Activated CD4-positive, alpha-beta T cell treated with anti-CD3 and anti-CD28 coated beads, Interleukin-10, Interleukin-2, amounts not matched to agents 100 ng/mL and 50 ng/mL, durations not matched to agents 16 hours and 8 hours (primary cell): ENCODE measurements at places on chromosomes 1 and 21.

DNA sequence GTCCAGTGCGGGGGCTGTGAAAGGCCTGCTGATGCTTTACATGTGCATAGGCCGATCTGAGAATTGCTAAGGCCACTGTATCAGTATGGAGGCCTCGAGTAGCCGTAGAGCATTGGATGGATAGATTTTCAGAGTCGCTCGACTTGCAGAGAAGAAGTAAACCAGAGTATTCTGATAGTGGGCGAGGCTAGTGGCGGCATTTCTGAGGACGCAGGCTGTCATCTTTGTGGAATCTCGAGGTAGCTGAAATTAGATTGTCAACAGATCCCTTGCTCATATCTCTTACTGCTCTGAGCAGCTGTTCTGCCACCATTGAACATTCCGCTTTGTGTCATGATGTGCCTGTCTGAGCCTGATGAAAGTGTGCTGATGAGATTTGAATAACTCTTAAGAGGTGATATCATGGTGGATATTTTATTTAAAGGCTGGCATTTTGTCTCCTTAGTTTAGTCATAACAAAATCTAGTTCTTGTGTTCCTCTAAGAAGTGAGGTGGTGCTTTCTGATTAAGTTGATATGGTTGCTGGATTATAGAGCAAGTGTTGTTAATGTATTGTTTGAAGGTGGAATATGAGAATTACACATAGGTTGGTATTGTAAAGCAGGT lies 1.5 kb downstream of the KIF1B start:
- peak; percentile 58 for DNase-seq

DNA sequence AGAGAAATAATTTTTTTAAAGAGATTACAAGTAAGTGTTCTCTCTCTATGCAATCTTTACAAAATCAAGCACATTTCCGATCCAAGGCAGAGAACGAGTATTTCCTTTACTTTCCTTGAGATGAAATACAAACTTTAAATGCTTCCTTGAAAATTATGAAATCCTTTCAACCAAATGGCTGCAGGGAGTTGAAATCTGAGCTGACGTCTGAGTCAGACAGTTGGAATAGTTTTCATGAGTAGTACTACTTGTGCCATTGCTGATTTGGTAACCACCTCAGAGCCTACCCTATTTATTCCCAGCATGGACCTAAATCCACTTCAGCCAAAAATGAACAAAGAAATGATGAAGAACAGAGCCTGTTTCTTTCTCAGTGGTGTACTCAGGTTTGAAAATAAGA lies 183.6 kb downstream of the GIPC2 start:
- DNase-seq = no peak

- no peak for DNase-seq
These were observed 78.7 kb downstream of the SSBP3 start for GRCh38 chr1:54327386-54328065.

- no peak for DNase-seq
These were observed 34.9 kb downstream of the MROH9 start for GRCh38 chr1:170970256-170970655.

DNA sequence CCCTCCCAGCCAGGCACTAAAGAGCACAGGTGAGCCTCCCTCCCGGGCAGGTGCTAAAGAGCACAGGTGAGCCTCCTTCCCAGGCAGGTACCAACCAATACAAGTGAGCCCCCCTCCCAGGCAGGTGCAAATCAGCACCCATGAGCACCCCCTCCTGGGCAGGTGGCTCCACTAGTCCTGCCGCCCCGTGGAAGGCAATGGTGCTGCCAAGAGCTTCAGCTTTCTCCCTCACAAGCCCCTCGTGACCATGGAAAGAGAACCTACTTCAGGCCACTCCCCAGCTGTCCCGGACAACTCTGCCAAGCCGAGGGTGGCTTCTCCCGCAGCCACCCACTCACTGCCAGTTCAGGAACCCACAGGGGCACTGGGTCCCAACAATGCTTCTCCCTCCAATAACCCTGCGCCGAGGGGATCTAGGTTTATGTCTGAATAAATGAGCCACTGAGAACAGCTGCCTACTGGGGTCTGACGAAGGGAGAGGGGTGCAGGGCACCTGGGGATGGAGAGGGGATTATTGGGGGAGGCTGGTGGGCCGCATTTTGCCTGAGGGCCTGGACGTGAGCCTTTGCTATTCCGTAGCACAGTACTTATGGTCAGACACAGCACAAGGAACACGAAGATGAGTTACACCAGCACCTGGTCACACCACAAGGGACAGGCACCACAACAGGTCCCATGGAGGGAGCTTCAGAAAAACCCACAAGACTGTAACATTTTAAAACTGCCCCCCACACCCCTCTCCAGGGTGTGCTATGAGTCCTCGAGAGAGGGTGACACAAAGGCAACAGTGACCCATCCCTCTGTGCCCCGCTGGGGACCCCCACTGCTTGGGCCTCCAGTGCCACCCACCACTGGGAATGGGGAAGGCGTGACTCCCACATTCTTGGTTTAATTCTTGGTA lies 46.3 kb downstream of the PRDM15 start:
- no peak for DNase-seq

DNA sequence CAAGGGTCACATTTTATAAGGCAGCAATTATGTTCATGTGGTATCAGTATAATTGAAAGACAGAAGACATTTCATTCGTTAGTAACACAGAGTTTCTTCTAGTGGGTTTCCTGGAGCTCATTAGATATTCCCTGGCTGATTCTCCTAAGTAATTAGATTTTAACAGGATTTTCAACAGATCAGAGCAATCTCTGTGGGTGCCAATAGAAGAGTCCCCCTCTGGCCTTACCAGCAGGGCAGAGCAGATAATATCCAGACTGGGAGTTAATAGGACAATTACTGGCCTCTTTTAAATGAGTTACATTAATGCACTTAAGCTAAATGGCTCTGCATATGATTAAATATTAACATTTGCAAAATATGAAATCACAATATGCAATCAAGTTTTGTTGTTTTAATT lies 74.2 kb upstream of the FOXD3 start:
- no peak for DNase-seq

GRCh38 chr1:180265871-180266270 lies 35.8 kb downstream of the LHX4 start:
- DNase-seq = no peak

- DNase-seq = no peak
These were observed 104.9 kb downstream of the NUF2 start for GRCh38 chr1:163426505-163427251.

GRCh38 chr1:89724369-89725010 lies 91.6 kb downstream of the LRRC8C start:
- peak; percentile 92 for DNase-seq

GRCh38 chr1:33724348-33724747 lies 139.5 kb upstream of the HMGB4 start:
- no peak for DNase-seq

- DNase-seq = no peak
These were observed 586 bp downstream of the CHI3L2 start for GRCh38 chr1:111227851-111228747.

DNA sequence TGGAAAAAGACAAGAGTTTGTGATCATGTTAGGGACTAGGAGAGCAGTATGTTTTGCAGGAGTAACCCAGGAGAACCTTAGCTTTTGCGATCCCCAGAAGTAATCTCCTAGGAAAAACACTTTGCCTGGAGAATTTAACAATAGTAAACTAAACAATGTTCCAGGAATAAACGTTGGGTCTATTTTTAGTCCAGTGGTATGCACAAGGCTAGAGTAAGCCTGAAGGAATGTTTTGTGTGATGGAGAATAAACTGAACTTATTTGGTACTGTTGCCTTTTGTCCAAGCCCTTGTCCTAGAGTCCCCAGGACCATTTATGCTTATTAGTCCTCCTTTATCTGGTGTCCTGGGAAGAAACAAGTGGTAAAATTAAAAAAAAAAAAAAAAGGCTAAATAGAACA lies 28.7 kb upstream of the RGS5 start:
- no peak for DNase-seq

DNA sequence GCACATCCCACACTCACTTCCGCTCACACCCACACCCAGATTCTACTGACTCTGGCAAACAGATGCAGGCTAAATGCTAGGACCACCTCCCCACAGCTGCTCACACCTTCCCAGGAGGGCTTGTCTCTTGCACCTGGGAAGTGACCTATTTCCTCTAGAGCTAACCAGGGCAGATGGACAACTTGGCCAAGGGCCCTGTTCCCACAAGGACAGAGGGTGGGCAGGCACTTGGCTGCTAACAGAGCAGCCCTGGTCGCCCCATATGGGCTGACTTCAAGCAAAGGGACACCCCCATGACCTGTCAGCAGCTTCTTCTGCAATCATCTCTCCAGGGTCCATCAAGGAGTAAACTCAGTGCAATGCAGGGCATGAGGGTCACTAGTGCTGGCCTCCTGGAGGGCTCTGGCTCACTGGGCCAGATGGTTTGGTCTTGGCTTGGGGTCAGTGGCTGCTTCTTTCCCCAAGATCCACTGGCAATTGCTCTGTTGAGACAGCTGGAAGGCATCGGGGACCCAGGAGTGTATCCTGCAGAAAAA lies 641.5 kb downstream of the PLPP3 start:
- no peak for DNase-seq

DNA sequence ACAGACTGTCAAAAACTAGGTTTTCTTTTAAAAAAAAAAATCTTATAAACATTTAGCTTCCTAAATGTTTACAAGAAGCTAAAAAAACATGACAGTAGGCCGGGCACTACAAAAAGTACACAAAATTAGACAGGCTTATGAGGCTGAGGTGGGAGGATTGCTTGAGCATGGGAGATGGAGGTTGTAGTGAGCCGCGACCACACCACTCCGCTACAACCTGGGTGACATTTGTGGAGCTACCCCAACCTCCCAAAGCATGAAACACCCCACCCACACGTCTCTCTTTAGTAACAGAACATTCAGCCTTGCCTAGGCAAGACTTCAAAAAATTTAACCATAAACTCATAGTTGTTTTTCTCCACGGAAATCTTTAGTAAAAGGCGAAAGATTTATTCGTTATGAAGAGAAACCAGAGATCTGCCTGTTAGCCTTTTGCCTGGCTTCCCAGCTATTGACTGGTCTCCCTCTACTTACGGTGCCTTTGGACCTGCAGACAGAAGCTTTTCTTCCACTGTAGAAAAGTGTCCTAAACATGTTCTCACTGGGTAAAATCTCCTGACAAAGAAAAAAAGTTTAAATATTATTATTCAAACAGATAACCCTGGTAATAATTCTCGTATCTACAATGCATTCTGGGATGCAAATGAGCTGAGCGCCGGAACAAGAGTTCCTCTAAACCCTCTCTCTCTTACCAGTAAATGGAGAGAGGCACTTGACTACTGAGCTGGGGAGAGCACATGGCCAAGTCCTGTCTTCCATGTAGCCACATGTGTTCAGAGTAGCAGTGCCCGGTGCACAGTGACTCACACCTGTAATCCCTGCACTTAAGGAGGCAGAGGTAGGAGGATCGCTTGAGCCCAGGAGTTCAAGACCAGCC lies 9.2 kb downstream of the RNU5D-1 start:
- peak; percentile 98 for DNase-seq

- peak; percentile 74 for DNase-seq
These were observed 669.6 kb downstream of the PTPRC start for GRCh38 chr1:199308349-199308846.

DNA sequence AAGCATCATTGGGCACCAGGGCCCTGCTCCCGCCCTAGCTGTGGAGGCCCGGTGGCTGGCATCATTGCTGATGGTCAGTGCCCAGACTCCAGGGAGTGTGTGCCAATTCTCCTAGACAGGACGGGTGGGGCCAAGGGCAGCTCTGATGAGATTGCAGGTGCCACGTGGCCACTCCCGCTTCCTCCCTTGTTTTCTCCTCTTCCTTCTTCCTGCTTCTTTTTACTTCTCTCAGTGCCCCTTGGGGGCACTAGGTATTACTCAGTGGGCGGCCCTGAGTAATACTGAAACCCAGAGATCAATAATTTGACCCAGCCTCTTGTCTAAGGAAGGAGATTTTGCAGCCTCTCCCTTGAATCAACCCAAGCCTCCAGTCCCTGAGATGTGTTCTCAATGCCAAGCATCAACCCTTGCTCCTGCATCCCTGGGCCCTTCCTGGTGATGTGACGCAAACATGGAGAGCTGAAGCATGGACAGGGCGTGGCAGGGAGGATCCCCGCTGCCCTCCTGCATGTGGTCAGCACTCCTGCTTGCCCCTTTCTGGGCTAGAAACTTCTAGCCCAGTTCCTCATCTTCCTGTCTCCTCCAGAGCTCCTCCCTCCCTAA lies 32.4 kb downstream of the CDK18 start:
- DNase-seq = peak; percentile 73
